ENCODE measurements at places on chromosomes 1 and 21.
A peak's percentile ranks its signal among the peaks of the same experiment; 100 is the strongest.

GRCh38 chr1:39572379-39573096 lies 4.1 kb downstream of the PABPC4 start:
- DNase-seq, result no peak

DNA sequence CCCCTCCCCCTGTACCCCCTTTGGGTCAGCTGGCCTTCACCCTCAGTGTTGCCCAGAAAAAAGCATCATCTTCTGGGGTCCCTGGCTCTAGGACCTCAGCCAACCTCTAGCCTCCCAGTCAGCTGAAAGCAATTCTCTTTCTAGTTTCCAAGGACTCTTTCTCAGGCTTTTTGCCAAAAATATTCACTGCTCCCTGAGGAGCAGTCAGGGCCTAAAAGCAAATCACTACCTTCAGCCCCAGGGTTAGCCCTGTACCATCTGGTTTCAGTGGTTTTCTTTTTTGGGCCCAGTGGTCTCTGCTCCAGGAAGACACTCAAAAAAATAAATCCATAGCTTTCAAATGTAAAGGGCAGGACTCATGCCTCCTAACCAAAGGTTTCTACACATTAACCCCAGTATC lies 3.1 kb upstream of the LMOD1 start:
- DNase-seq, result no peak

DNA sequence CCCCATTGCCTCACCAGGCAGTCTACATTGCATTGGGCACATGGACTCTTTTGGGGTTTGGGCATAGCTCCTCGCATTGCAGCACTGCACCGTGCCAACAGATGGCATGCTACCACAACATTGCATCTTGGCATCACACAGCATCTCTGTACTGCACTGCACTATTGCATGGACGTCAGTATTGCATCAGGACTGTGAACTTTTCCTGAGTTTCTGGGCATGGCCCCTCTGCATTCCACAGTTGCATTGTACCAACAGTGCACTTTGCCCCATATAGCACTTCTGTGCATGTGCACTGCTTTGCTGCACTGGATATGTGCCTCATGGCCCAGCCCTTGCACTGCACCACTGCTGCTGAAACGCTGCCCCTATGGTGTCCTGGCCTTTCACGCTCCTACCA lies 9.6 kb downstream of the PTPRU start:
- no peak for DNase-seq

DNA sequence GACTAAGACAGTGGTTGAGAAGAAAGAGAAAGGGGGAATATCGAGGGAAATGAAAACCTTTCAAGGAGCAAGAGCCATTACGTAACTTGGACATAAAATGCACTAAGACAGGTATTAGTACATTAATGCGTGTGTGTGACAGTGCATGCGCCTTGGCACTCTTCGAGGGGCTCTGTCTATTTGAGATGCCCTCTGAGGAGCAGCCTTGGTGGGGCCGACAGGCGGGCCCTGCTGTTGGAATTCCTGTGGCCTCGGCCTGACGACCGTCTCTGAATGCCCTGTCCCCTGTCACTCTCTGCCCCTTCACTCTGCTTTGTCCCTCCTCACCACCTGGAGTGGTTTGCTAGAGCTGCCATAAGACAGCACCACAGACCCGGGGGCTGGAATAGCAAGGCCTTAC lies 12.3 kb downstream of the HUNK start:
- DNase-seq, result no peak

DNA sequence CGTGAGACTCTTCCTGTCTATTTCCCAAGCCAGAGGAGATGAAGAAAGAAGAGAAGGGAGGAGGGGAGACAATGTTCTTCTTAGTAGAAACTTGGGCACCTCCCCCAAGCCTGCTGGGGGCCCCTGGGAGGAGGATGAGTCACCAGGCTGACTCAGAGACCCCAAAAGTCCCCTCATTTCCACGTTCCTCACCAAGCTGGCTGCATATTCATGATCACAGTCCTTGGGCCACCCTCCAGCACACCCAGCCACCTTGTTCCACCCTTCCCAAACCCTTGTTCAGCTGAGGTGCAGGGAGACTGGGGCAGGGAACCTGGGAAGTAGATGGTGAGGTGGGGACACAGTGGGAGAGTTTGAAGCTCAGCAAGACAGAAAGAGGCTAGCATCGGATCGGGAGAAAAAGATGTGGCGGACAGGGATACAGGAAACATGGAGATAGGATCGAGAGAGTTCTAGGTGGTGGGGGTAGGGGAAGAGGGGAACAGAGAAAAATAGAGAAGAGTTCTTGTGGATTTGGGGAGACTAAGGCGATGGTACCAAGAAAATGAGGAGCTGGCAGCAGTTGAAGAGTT lies 712 bp downstream of the RAB13 start:
- DNase-seq, result peak; percentile 14

GRCh38 chr1:4594286-4594991 lies 60.0 kb upstream of the AJAP1 start:
- DNase-seq, result no peak

GRCh38 chr1:19651141-19651737 lies 7.1 kb downstream of the NBL1 start:
- DNase-seq, result peak; percentile 26

DNA sequence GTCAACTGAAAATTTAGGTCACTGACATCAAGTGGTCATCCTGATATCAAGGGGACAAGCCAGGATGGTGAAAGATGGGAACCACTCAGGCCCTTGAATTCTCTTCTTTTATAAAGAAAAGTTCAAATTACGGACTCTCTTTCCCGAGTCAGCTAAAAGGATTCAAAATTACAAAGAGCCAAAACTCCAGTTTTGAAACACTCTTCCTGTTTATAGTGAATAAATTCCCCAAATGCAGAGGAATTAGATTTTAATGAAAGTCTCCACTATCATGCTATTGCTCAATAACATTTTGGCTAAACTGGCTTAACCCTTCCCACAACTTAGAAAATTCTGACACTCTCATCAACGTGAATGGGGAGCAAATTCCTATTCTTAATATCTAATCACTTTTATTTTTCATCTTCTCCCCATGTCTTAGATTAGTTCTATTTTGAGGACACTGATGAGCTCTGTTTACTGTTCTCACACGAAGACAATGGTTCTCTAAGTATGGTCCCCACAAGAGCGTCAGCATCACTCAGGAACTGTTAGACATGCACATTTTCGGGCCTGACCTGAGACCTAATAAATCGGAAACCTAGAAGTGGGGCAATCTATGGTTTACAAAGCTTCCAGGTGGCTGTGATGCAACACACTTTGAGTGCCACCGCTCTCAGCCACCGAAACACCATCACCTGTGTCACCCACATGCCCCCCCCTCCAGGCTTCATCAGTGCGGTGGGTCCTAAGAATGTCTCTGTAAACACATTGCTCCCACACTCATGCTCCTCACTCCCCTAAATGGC lies 64.4 kb upstream of the TIAM1 start:
- DNase-seq, result no peak

DNA sequence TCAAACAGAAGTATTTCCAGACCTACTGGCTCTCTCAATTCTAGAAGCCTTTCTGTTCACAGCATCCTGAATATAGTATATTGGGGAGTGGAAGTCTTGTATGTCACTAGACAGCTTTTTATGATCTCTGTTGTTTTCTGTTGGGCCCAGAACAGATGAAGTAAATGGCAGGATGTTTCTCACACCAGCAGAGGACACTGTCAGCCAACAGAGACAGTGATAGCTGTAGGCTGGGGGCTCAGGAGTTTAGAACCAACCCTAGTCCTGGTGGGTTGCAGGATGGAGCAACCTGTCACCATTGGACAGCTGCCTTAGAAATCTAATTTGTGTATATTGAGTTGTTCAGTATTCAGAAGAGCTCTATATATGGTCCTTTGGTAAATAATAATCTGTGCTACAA lies 16.9 kb downstream of the AGO1 start:
- DNase-seq, result no peak
